Left renal pelvis (tissue), 4 donors: ENCODE measurements at places on chromosomes 3 and 15. TPM values are rescaled to one million over a fixed set of nuclear protein-coding genes. Genes with fewer than 3 reads are reported as not detected.

- DNase-seq = no peak
These were observed 21.0 kb upstream of the ATP2B2 start for GRCh38 chr3:10526366-10526765.

The TRAIP gene
- 11.5 TPM for polyA plus RNA-seq

GRCh38 chr3:141056751-141057171 is 5.6 kb downstream of the SPSB4 start:
- no peak for DNase-seq

DNA sequence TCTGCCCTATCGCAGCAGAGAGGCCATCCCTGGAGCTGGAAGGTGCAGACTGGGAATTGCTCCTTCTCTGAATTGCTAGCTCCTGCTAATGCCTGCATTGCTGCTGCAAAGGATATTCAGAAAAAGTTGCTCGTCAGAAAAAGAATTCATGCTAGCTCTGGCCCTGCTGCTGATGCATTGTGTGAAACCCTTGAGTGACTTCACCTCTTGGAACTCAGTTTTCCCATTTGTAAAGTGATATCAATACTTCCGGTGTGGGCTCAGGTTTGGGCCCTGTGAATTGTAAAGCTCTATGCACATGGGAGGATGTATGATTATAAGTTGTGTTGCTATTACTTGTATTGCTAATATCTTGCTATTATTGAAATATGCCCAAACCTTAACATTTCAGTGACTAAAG is 11.4 kb downstream of the SQOR start:
- DNase-seq = no peak

DNA sequence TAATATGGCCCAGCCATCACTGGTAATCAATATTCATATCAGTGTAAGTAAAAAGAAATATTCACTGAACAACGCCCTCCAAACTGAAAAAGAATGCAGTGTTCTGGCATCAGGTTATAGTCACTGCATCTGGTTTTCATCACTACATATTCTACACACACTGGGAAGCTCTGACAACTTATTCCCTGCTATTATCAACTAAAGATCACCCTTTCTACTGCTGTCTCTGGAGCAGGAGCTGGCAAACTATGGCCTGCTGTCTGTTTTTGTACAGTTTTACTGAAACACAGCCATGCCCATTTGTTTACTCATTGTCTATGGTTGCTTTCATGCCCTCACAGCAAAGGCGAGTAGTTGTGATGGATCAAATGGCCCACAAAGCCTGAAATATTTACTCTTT is 35.3 kb downstream of the TUBGCP4 start:
- DNase-seq = no peak

The AADACL2 gene
- polyA plus RNA-seq = 0.40 TPM

DNA sequence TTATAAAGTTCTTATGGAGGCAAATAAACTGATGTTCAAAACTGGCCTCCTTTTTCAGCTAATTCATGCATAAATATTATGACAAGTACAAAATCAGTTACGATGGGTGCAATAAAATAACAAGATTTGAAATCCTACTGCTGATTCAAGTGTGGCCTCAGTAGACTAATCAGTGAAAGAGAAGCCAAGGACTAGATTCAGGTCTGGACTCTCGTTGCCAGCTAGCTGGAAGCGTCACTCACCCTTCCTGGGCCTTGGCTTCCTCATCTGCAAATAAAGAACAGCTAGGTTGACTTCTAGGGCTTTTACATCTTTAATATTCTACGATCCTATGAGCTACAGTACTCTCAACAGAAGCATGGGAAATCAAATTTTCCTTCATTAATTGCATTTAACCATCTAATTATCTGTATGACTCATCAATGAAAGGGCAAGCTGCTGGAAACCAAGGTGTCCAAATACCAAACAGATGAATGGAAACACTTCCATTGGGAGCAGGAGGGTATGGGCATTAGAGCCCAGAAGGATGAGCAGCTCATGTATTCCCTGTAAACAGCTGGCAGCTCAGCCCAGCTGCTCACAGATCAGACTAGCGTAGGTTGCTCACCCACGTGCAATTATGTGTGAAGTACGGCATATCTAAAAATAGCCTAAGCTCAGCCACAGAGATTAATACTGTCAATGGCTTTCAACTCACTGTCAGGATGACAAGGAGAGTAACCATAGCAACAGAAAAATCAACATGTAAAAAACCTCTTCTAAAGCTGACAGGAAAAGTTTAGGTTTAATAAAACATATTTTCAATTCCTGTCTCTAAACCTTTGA is 294.8 kb downstream of the PLCL2 start:
- no peak for DNase-seq

- DNase-seq = no peak
These were observed 26.8 kb upstream of the RHO start for GRCh38 chr3:129501630-129502029.

The GOLGA8J gene
- polyA plus RNA-seq = 0.59 TPM

DNA sequence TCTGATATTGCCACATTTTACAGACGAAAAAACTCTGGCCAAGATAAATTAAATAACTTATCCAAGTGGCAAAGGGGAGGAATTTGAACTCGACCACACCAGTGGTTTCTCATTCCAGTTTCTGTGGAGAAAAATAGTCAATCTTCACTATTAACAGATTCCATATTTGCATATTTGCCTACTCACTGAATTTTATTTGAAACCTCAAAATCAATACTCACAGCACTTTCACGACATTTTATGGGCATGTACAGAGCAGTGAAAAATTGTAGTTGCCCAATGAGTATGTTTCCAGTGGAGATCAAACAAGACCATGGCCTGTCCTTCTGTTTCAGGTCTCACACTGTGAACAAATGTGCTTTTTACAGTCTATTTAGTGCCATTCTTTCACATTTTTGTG is 374.3 kb downstream of the MAGI1 start:
- no peak for DNase-seq

GRCh38 chr3:143751643-143752178 is 96.6 kb downstream of the SLC9A9 start:
- no peak for DNase-seq

DNA sequence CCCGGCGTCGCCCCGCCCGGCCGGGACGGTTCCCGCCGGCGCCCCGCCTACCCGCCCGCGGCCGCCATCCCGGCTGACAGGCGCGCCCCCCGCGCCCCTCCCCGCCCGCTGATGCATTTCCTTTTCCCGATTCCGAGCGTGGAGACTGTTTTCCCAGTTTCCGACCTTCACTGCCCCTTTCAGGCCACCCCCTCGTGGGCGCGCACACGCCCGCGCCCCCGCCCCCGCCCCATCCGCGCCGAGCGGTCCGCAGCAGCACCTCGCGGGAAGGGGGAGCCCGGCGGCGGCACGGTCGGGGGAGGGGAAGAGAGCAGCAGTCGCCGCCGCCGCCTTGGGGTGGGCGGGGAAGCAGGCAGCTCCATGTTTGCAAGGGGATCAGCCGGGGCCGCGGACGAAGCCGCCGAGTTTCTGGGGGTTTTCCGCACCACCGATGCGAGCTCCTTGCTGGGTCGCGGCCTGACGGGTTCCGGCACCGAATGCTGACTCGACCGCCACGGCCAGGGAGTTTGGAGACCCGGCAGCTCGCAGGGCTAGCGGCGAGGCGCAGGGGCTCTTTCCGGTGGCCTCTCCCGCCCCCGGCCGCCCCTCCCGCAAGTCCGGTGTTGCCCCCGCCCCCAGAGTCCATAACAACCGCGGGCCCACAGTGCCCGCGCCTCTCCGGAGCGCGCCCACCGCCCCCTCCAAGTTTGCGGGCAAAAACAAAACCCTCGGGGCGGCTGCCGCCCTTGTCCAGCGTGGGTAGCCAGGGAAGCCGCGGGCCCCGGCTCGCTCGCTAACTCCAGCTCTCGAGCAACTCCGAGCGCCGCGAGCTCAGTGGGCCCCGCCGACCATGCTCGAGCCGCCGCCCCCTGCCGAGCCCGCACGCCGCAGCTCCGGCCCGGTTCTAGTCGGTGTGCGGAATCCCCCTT is 3.2 kb upstream of the SIN3A start:
- DNase-seq = peak; percentile 59

- no peak for DNase-seq
These were observed 10.8 kb upstream of the SLC24A5 start for GRCh38 chr15:48109856-48110531.

DNA sequence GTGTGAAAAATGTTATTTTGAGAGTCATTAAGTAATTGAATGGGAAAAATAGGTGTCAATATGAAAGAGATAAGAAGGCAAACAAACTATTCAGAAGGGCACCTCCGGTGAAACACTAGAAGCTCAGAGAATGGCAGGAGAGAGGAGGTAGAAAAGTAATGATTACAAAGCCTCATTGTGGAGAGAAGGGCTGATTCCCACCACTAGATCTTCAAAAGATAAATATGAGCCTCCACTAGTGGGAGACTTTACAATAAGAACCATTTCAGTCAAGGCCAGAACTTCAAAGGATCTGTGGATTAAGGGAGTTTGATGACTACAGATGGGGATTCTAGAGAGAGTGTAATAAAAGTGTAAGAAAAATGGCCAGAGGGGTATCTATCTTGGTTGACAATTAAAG is 535.6 kb downstream of the NLGN1 start:
- DNase-seq = no peak

- DNase-seq = peak; percentile 71
These were observed 138.1 kb downstream of the TMCO5A start for GRCh38 chr15:38072348-38073177.

DNA sequence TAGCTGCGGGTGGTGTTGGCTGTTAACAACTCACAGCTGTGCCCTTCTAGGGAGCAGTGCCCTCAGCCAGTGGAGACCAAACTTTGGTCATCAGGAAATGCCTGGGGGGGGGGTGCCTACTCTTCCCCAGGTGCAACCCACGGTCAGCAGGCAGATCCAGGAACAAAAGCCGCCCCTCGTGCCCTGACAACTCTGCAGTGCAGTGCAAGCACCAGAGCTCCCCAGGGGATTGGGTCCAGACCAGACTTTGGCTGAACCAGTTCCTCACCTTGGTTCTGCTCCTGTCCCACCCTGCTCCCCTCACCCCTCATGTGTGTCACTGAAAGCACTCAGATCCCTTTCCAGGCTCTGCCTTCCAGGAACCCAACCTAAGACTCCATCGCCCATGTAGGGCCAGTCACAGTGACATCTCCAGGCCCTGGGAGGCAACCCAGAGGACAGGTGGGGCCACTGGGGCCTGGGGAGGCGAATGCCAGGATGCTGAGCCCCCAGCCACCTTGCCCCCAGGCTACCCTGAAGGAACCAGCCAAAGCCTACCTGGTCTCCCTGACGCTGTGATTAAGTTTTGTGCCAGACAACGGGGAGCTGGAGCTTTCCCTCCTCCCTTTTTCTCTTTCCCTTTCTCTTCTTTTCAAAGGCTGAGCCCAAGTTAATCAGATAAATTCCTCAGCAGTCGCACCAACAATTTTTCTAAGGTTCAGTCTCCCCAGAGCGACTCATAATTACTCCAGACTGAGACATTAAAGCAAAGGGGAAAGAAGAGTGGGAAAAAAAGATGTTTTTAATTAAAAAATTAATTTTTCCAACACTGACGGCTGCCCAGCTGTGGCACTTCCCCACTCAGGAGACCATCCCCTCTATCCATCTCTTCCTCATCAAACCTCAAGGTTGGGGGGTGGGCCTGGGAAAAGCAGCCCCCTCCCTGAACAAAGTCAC is 207.5 kb upstream of the LINGO1 start:
- no peak for DNase-seq

- DNase-seq = no peak
These were observed 33.4 kb downstream of the SCN5A start for GRCh38 chr3:38616111-38616510.

The REC114 gene
- polyA plus RNA-seq = not detected

GRCh38 chr3:23078735-23079134 is 124.4 kb upstream of the UBE2E2 start:
- no peak for DNase-seq
